Endodermal cell (in vitro differentiated cells): ENCODE measurements at places on chromosomes 1 and 21.

GRCh38 chr1:31539329-31539728 lies 37.0 kb upstream of the TINAGL1 start:
- no peak for DNase-seq

DNA sequence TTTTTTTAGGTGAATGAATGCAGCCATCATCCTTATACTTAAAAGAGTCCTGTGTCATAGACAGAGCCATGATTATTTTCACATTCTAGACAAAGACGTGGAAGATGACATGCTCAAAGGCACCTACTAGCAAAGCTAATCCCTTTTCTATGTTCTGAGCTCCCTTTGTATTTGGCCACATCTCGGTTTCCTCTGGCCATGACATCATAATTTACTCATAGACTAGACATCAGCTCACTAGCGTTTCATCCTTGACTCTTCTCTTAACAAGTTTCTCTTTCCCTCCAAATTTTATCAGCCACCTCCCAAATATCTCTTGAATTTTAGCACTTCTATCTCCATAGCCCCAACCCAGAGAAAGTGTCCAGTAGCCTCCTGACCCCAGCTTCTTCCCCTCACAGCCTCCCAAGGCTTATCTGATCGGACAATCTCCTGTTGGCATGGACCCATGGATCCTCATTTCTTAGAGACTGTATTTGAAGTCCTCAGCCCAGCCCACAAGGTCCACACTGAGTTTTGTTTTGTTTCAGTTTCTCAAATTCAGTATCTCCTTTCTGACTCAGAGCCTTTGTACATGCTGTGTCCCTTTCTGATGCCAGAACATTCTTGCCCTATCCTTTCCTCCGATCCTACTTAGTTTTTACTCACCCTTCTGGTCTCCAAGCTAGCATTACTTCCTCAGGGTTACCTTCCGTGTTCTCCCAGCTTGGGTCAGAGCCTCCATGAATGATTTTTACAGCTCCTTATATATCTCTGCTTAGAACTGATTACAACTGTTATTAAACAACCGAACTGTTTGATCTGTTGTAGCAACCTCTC lies 33.0 kb upstream of the EPS8L3 start:
- DNase-seq, result peak; percentile 9

DNA sequence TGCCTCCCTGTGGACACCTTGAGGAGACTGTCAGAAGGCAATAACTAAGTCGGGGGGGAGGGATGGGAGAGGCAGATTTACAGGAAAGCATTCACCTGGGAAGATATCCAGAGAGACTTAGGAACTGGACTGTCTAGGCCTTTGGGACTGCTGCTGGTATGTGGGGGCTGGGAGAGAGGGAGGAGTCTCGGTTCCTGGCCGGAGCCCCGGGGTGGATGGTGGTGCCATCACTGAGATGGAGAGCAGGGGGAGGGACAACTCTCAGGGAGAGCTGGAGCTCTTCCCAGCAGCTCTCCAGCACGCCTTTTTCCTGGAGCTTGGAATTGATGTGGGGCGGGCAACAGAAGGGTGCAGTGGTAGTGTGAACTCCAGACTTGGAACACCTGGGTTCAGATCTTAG lies 22.1 kb downstream of the PTPRF start:
- no peak for DNase-seq

DNA sequence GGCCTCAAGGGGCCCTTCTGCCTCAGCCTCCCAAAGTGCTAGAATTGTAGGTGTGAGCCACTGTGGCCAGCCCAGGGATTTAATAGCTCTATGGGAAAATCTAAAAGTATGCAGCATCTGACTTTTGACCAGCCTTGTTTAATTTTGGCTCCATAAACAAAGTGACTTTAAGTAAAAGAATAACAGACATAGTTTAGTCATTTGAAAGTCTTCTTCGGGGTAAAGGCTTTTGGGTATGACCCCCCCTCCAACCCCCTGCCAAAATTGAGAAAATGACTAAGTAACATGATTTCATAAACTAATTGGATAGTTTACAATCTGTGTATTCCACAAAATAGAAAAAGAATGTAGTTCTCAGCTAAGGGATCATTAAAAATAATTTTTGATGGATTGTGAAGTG lies 17.0 kb downstream of the GPBP1L1 start:
- no peak for DNase-seq

DNA sequence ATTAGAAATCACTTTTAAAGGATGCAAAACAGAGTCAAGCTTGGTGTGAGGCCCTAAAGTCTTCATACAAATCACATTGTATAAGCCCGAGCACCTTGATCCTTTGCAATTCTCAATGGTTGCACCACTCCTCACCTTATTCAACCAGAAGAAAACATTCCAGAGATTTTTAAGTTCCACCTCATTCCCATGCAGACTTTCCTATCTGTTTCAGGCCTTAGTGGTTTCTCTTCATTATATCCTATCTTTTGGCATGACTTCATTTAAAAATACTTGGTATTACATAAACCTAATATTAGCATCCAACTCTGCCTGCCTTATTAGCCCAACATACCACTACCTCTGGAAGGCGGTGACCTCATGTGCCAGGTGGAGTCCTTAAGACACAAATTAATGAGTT lies 9.3 kb upstream of the GREM2 start:
- no peak for DNase-seq

DNA sequence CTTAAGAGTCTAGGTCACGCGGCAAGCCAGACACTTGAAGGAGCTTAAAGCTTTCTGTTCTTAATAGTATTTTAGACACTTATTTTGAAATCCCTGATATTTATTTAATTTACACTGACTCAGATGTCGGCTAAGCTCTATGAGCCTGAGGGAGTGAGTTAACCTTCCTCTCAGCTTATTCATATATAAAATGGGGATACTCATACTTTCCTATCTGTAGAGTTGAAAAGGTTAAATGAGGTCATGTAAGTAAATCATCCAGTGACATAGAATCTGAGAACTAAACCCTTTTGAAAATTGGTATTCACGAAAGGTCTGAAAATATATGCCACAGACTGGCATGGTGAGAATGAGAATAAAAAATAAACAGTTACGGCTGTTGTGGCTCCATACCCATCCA lies 1.4 kb upstream of the GPR161 start:
- no peak for DNase-seq

DNA sequence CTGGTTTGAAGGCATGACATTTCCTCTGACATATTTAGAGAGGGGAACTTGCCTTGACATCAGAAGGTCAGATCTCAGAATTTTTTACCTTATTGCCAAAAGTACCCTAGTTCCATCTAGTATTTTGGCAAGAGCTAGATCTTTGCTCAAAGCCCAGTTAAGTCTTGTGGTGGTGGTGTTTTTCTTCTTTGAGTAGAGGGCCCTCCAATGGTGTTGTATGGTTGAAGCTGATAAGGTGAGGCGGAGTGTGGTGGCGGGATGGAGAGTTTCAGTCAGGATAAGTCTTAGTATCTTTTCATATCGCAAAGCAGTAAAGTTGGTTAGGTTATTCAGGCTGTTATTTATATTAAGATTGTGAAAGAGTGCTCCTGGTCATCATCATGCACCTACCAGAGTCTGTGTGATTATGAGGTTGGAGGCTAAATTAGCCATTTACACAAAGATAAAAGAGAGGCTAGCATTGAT lies 20.1 kb upstream of the MACF1 start:
- no peak for DNase-seq

- DNase-seq, result no peak
These were observed 726 bp upstream of the FCER1G start for GRCh38 chr1:161214369-161214768.

- peak; percentile 20 for DNase-seq
These were observed 14.4 kb downstream of the ANP32E start for GRCh38 chr1:150221552-150221951.

DNA sequence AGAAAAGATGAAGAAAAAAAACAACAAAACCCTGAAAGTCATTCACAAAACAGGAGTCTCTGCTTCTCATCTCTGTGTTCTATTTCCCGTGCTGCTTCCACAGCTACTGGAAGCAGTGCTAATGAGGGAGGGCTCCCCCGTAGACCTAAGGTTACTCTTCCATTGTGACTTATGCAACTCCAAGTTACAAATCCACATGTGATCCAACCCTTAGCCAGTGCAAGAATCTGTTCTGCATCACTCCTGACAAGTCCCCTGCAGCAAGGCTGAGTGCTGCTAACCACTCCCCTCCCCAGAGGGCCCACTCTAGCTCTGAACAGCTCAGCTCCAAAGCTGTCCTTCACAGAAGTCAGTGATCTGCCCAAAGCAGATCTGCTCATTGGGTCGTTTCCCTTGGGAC lies 10.3 kb downstream of the DNALI1 start:
- DNase-seq, result no peak

GRCh38 chr1:81702903-81703302 lies 97.8 kb upstream of the ADGRL2 start:
- no peak for DNase-seq

DNA sequence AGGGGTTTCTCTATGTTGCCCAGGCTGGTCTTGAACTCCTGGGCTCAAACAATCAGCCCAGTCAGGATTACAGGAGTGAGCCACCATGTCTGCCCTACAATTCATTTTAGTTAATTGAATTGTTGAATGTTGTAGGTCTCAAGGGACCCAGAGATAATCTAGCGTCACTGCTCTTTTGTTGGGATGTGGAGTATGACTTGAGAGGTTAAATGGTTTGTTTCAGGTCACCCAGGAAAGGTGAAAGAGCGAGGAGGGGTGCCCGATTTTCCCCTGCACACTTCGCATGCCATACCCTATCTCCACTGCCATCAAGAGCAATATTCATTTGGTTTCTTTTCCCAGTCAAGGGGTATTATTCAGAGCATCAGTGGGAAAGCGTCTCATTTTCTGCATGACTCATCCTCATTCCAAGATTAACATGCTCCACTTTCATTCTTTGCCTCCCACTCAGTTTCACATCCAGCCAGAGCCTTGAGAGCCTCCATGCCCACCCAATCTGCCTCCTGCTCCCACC lies 13.1 kb upstream of the SLC30A1 start:
- no peak for DNase-seq

DNA sequence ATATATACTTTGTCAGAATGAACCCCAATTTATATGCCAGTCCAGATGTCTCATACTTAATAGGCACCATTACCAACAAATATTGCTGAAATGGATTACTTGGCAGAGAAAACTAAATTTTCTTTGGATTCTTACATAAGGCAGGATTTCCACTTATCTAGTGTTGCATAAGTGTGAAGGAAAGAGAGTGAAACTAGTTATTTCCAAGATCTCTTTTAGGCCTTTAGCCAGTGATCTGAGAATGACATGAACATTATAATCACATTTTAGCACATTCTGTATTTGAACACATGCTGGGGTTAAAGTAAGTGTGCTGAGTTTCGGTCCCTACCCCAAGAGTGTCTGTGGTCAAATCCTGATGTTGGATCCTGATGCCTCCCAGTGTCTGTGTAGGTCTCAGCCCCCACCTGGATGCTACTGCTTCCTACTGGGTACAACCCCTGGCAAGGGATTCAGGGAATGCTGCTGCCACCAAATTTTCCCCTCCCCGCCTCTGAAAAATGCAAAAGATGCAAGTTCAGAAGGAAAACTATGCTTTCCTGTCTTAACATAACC lies 11.2 kb downstream of the DDAH1 start:
- no peak for DNase-seq

DNA sequence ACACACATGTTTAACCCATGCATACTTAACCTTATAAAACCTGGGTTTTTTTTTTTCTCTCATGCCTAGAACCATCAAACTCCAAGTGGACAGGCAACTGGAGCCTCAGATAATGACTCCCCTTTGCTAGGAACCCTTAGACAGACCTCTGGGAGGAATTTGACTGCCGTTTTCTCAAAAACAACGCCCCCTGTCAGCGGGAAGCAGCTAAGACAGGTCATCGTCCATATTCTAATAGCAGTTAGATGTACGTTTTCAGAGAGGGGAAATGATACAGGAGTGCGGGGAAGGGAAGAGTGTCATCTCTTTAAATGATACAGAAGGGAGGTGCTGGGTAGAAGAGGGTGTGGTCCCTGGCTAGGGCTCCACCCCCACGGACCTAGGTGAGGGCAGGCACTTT lies 34.7 kb downstream of the LRRC3 start:
- no peak for DNase-seq

GRCh38 chr1:80656641-80657040 lies 1144.1 kb upstream of the ADGRL2 start:
- DNase-seq, result no peak

DNA sequence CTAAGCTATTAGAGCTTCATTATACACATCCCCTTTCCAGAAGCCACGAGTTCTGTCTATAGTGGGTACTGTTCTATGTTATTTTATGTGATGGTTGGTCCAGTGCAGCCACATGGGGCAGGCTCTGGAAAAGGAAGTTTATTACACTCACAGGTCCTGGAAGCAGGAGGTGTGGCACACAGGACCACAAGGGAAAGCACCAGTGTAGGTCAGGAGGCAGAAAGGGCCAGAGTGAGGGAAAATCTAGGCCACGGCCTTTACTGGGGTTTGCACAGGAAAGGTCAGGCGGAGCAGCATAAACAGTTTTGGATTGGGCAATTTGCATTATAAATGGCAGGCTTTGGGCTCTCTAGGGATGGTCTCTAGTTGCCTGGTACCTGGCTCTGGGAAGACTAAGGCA lies 21.8 kb upstream of the CNIH3 start:
- no peak for DNase-seq

DNA sequence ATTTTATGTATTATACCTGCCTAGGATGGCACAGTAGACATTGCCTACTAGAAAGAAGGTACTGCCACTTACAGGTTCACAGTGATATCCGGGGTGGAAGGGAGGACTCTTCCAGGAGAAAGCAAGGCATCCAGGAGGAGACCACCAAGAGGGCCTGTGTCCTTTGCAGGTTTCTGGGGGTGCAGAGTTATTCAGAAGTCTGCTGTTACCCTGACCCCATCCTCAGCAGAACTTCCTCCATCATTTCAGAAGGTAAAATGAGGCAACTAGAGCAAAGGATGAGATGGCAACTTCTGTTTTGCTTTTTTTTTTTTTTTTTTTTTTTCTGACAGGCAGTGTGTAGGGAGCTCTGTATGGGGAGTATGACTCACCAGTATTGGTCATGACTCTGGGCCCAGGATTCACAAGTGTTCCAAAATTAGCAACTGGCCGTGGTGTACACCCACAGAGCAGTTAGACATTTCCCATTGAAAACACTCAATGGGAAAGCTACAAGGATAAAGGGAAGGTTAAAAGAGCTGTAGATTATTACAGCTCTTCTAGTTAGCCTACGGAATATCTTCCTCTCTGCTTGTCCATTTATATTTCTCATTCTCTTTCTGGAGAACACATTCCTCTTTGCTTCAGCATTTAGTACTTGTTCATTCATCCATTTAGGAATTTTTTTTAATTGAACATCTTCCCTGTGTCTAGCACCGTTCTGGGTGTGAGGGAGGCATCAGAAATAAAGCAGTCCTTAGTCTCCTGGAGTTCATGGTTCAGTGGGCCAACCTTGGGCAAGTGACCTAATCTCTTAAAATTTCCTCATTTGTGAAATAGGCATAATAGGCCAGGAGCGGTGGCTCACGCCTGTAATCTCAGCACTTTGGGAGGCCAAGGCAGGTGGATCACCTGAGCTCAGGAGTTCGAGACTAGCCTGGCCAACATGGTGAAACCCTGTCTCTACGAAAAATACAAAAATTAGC lies 50.5 kb upstream of the PPP2R5A start:
- no peak for DNase-seq

- no peak for DNase-seq
These were observed 414.4 kb downstream of the PTBP2 start for GRCh38 chr1:97135972-97136371.
